ENCODE measurements at places on chromosomes 2 and 18. TPM values are rescaled to one million over a fixed set of nuclear protein-coding genes. Genes with fewer than 3 reads are reported as not detected.

Gene HMSD
- total RNA-seq = not detected

Gene ACTG2
- total RNA-seq = not detected

Gene UGT1A4
- not detected for total RNA-seq

Gene STEAP3
- total RNA-seq = 8.6 TPM

Gene CPO
- total RNA-seq = 0.19 TPM

Gene TMEM17
- 0.65 TPM for total RNA-seq

Gene MAP3K19
- total RNA-seq = not detected

Gene SPR
- total RNA-seq = 32.9 TPM

Gene NCKAP5
- total RNA-seq = 1.4 TPM

Gene COLEC12
- total RNA-seq = 61.7 TPM

Gene ALK
- not detected for total RNA-seq

Gene TTL
- total RNA-seq = 14.9 TPM

Gene SERPINB2
- 0.16 TPM for total RNA-seq

Gene RAB6C
- not detected for total RNA-seq

Gene STK25
- total RNA-seq = 519 TPM
